ENCODE measurements at places on chromosomes 3 and 15.

GRCh38 chr3:41267975-41268640, 68.8 kb downstream of the CTNNB1 start:
- DNase-seq: no peak

DNA sequence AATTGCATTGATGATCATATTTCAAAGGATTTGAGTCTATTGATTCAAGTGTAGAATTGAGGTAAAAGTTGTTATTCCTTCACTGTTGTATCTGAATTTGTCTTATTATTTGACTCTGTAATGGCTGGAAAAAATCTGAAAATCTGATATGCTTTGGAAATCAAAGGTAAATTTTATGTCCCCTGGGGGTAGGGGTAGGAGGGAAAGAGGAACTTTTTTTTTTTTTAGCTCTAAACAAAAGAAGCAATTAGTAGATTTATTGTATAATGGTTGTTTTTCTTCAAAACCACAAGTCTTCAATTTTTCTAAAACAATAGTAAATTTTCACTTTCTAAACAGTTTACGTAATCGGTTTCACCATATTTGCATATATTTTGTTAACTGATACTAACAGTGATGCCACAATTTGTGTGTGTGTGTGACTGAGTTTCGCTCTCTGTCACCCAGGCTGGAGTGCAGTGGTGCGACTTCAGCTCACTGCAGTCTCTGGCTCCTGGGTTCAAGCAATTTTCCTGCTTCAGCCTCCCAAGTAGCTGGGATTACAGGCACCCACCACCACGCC, 91.7 kb upstream of the GOLGA6L4 start:
- DNase-seq: no peak

DNA sequence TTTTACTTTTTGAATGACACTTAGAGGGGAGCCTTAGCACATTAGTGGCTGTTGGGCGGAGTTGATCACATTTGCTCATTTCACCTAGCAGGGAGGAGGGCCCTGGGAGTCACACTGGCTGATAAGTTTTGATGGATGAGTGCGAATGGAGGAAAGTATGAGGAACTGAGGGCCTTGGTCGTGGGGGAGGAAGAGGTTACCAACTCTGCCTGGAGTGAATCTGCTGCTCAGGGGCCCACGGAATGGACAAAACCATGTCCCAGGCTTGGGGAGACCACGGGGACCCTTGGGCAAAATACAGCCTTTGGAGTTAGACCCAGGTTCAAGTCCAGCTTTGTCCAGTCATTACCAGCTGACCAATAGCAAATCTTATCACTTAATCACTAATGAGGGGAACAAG, 5.1 kb upstream of the FLNB start:
- DNase-seq: no peak

DNA sequence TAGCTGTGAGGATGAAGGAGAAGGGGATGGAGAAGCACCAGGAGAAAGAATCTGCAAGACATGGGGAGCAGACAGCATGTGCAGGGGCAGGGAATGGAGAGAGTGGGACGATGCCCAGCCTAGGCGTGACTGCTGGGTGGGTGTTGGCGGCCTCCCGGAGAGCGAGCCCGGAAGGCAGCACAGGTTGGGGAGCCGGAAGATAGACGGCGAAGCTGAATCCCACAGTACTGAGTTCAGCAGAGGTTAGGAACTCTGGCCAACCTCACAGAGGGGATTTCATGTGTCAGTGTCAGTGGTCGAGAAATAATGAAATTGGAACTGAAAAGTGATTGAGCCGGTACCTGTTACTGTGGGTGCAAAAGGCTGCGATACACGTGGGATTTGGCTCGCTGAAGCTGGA, 55.2 kb downstream of the PXYLP1 start:
- no peak for DNase-seq

GRCh38 chr3:138124706-138125355, 7.4 kb downstream of the A4GNT start:
- DNase-seq: no peak

DNA sequence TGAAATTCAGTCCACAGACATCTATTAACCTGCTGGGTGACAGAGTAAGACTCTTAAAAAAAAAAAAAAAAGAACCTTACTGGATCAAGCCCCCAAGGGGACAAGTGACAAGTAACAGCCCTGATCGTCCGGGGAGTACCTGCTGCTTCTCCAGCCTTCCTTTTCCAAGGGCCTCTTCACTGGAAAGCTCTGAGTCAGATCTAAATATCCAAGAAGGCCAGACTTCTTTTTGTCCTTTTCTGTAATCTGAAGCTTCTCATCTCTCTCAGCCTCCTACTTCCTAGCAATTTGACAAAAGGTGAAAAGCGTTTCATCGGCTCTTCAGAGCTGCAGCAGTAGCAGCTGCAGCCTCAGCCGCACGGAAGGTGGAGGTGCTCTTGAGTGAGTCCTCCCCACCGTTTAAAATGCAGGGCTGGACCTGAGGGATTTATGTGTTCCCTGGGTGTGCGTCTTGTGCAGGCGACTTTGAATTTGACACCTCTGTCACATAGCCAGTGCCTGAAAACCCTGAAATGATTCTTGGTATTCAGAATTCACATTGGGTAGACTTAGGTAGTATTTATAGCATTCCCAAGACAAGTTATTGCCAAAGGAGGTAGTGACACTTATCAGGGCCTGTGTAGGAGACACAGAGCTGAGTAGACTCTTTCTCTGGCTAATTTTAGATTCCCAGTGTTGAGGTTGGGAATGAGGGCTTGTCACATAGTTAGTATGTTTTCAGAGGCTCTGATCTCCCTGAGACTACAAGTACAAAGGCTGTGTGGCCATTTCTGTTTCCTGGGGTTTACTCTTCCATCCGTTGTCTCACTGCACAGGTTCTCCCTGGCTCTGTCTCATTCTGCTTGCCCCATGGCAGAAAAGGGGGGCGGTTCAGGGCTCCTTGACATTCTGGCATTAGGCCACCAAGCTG, 291.2 kb upstream of the C2CD4B start:
- DNase-seq: no peak

GRCh38 chr3:100151024-100151707, 36.9 kb upstream of the FILIP1L start:
- no peak for DNase-seq

- DNase-seq: no peak
These were observed 265.9 kb downstream of the OCA2 start for GRCh38 chr15:27833178-27833577.

DNA sequence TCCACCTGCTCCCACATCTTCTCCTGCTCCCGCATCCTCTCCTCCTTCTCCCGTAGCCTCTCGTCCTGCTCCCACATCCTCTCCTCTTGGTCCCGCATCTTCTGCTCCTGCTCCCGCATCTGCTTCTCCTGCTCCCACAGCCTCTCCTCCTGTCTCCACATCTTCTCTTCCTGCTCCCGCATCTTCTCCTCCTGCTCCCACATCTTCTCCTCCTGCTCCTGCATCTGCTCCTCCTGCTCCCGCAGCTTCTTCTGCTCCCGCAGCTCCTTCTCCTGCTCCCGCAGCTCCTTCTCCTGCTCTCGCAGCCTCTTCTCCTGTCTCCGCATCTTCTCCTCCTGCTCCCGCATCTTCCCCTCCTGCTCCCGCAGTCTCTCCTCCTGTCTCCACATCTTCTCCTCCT, 5.8 kb downstream of the GOLGA6L2 start:
- no peak for DNase-seq

GRCh38 chr3:25423780-25424588, 4.1 kb upstream of the RARB start:
- DNase-seq: no peak

DNA sequence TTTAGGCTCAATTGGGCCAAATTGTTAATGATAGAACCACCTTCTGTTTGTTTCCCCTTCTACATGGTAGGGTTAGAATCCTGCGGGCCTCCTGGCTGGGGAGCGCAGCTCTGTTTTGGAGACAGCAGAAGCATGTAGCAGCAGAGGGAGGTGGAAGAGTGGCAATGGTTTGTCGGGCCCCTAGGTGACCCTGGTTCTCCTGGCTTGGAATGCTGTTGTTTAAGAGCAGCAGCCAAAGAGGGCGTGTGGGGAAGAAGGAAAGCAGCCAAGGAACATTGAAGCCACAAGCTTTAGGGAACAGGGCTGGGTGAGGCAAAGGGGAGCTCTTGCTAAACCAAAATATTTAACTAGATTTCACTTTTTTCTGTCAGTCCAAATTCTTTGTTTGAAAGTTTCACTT, 213.7 kb upstream of the NR2E3 start:
- DNase-seq: peak; percentile 71

DNA sequence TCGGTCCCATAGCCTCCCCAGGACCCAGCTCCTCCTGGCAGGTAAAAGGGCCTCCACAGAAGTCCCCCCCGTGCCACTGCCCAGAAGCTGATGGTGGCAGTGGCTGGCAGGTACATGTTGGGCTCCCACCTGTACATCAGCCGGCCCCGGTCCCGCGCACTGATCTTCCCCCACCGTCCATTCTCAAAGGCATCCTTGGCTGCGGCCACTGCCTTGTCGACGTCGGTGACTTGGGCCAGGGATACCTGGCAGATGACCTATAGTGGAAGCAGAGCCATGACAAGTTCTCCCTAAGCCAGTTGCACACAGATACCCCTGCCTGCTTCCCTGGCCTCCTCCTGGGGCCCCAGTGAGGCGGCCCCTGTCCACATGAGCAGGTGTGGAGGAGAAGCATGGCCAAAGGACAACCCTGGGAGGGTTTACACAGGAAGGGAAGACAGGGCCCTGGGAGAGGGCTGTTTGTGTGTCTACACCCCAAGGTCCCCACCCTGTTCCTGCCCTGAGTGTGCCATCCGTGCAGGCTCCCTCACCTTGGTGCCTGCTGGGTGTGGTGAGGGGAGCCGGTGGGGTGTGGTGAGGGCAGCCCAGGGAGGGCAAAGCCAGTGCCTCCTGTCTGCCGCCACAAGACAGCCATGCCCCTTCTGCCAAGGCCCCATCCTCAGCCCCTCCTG, 44.8 kb downstream of the ALDH1L1 start:
- DNase-seq: peak; percentile 77

DNA sequence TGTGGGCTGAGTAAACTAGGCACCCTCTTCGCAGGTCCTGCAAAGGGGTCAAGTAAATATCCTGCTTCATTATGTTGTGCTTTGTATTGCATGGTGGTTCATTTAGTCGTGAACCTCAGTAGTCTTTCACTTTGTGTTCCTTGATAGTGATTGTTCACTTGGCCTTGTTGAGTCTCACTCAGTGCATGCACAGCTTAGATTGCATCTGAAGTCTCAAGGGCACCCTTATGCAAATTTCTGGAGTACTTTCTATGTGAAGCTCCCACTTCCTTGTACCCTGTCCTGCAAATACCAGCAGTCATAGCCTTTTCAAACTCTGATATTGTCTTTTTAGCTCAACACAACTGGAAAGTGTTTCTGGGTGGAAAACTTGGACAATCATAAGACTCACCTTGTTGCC, 519.2 kb downstream of the NAALADL2 start:
- no peak for DNase-seq

DNA sequence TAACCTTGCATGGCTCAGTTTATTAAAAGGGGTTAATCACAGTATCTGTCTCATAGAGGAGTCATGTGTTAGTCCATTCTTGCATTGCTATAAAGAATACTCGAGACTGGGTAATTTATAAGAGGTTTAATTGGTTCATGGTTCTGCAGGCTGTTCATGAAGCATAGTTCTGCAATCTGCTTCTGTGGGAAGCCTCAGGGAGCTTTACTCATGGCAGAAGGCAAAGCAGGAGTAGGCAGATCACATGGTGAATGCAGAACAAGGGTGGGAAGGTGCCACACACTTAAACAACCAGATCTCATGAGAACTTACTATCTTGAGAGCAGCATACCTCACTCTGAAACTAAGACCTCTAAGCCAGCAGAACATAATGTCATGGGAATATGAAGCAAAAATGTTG, 42.2 kb upstream of the PTX3 start:
- no peak for DNase-seq

GRCh38 chr3:160098926-160099626, 110.4 kb downstream of the IL12A start:
- DNase-seq: no peak

- peak; percentile 67 for DNase-seq
These were observed 698 bp downstream of the IL1RAP start for GRCh38 chr3:190514413-190515153.

GRCh38 chr3:139157161-139157932, 112.7 kb upstream of the PRR23C start:
- DNase-seq: no peak

DNA sequence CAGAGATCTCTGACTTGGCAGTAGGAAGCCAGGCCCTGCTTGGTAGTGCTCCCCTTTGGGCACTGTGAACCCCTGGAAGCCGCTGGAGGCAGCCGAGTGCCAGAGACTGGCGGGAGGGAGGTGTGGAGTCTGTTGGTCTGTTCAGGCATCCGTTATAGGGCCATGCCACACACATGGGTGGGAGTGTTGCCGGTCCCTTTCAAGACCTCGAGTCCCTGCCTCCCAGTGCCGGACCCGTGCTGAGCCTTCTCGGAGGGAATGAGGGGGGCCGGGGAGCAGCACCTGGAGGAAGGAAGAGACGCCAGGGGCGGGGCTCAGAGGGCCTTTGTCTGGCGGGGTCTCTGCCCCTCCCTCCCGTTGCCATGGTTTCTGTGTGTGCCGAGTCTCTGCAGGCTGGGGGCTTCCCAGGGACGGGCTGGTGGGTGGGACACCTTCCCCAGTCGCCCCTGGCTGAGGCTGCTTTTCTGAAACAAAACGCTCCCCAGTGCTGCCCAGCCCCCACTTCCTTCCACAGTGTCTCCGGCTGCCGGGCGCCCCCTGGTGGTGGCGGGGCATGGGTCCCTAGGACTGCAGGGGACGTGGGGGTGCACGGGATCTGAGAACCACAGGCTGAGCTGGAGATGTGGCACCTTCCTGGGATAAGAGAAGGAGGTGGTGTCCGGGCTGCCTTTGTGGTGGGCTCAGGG, 10.0 kb downstream of the GNAI2 start:
- DNase-seq: peak; percentile 97

DNA sequence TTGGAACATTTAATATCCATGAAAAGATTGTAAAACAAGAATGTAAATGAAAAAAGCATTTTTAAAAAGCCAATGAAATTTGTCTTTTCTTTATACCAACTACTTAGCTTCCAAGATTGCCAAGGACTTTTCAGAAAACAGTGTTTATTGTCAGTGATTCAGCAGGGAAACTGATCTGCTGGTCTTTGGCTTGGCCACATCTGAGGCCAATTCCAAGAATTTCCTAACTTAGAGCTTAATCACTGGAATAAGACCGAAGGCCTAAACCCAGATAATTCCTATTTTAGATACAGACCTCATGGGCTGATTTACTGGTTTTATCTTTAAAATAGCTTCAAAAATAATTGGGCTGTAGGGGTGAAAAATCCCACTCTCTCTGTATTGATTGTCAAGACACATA, 260.5 kb upstream of the RORA start:
- DNase-seq: no peak

DNA sequence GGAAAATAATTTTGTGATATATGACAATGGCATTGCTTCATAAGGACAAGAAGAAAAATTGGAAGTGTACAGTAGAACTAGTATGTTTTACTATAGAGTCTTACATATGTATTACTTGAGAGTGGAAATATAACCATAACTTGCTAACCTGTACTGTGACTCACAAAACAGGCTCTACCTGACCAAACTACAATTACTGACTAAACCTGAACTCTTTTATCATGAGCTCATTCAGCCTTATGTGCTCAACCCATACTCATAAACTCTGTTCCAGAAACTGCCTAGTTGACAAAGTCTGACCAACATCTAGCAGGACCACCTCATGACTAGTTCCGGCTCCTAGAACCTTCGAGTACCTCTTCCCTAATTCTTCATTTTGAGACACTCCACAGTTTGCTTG, 6.3 kb downstream of the CDIN1 start:
- DNase-seq: no peak

- DNase-seq: no peak
These were observed 291.5 kb upstream of the TBL1XR1 start for GRCh38 chr3:177488740-177489139.

Data from suprapubic skin (tissue), 4 donors.